ENCODE measurements at places on chromosomes 2 and 18.

- no peak for DNase-seq
Measured at GRCh38 chr2:10331702-10332401, 29.1 kb downstream of the HPCAL1 start.

- DNase-seq: no peak
Measured at GRCh38 chr2:181882246-181883020, 9.1 kb upstream of the ITPRID2 start.

- DNase-seq: no peak
Measured at GRCh38 chr2:227360351-227360750, 18.8 kb downstream of the TM4SF20 start.

DNA sequence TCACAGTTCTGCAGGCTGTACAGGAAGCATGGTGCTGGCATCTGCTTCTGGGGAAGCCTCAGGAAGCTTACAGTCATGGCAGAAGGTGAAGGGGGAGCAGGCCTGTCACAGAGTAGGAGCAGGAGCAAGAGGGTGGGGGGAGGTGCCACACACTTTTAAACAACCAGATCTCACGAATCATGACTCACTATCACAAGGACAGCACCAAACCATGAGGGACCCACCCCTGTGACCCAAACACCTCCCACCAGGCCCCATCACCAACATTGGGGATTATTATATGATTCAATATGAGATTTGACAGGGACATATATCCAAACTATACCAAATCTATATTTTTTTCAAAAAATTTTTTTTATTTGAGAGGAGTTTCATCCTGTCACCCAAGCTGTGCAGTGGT lies 51.0 kb upstream of the GLS start:
- no peak for DNase-seq

GRCh38 chr2:74458938-74459363 lies 713 bp downstream of the WBP1 start:
- DNase-seq: no peak

DNA sequence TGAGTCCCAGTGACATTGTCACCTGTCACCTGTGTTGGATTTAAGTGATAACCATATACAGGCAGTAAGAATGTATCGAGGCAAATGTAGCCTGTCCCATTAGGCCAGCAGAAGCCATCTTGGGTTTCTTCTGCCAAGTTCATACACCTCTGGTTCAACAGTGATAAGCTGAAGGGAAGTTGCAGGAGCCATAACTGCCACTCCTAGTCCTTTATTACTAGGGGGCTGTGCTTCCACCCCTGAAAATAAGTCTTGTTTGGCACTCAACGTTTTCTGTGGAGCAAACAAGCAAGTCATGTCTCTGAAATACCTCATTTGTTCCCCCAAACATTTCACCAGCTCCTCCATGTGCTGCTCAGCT lies 58.1 kb upstream of the ALPP start:
- DNase-seq: no peak

- DNase-seq: no peak
Measured at GRCh38 chr2:136235546-136235945, 117.6 kb upstream of the CXCR4 start.

- DNase-seq: no peak
Measured at GRCh38 chr18:56902653-56903052, 244.2 kb upstream of the BOD1L2 start.

GRCh38 chr2:109059474-109060165 lies 69.4 kb upstream of the SH3RF3 start:
- no peak for DNase-seq

DNA sequence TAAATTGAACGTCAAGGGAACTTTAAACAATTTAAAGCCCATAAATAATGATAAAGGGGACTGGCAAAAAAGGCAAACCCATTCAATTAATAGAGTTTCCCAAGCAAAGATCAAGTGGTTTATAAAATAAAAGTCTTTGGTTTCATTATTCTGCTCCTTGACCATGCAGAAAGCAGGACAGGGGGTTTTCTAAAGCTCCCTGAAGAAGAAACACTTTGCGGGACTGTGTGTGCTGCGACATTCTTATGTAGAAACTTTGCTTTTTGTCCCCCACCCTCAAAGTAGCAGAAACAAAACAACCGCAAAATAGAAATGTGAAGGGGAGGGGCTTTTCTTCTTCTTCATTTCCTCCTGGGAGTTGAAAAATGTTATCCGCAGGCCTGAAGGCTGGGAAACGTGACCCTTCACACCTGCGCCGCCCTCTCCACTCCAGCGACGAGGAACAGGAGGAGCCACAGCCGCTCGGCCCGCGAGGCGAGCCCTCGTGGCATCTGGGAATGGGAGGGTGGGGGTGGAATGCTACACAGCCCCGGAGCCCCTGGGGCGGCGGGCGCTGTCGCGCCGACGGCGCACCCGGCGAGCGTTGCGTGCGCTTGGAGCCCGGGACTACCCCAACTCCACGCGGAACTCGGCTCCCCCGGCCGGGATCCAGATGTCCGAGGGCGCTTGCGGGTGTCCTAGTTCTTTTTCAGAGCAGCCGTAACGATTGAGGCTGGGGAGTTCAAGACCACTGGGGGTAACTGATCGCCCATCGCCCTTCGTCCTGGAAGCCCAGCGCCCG lies 4.3 kb upstream of the GBX2 start:
- no peak for DNase-seq

DNA sequence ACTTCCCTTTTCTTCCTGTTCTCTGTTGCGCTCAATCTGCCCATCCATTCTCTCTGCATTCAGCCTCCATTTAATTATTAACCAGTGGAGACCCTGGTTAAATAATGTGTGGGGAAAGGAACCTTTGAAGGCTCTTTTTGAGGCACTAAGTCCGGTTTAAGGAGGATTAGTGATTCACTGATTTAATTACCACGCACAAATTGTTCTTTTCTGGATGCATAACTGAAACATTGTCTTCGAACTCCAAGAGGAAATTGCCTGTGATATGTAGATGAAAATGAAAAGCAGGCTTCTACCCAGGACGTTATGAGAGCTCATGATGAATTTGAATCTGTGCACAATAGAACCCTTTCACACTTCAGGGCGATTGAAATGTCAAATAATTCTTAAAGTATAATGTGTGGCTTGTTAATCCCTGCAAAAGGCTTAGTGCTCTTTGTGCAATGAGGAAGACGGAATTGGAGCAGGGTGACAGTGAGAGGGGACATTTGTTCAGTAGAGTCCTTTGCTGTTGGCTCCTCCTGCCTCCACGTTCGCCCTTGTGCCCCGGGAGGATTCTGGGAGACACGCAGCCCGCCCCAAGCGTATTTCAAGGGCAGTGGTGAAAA lies 51.1 kb upstream of the ZNF236 start:
- DNase-seq: no peak

DNA sequence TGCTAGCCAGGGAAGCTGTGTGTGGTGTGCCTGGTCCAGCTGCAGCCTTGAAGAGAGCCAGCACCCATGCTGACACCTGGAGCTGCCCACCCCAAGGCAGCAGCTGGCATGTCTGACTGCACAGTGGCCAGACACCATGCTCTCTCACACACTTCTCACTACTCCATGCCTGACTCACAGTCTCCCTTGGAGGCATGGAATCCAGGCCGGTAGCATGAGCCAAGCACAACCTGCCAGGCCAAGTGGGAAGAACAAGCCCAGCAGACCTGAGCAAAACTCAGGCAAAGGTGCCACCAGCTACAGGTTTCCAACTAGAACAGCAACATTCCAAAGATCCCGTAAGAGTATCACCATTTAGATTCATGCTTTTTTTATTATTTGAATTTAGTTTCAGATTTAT lies 625.3 kb upstream of the LRRTM4 start:
- no peak for DNase-seq

DNA sequence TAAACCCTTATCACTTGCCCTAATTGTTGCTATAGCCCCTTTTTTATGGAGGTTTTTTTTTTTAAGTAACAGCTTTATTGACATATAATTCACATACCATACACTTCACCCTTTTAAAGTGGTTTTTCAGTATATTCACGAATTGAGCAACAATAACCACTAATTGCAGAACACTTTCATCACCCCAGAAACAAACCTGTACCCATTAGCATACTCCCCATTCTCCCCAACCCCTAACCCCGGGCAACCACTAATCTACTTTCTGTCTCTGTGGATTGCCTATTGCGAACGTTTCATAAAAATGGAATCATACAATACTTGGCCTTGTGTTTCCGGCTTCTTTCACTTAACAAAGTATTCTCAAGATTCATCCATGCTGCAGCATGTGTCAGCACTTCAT lies 213.6 kb downstream of the ATAD2B start:
- DNase-seq: no peak

GRCh38 chr2:20961858-20962257 lies 82.0 kb downstream of the APOB start:
- no peak for DNase-seq

- no peak for DNase-seq
Measured at GRCh38 chr18:22115573-22115972, 53.8 kb upstream of the GATA6 start.

- no peak for DNase-seq
Measured at GRCh38 chr18:4399929-4400328, 55.2 kb downstream of the DLGAP1 start.

DNA sequence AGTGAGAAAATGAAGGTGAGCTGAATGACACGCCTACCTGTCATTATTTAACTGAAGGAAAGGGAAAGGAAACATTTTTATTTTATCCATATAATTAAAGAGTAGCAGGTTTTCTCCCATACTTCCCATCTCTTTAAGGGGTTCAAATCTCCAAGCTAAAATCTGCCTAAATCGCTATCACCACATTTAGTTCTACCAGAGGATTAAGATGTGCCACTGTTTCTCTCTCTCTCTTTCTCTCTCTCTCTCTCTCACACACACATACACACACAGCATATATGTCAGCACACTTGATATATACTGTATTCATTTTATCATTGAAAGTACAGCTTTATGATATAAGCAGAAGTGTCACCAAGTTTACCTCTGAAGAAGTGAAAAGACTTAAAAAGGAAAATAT lies 3.1 kb downstream of the WIPF1 start:
- DNase-seq: no peak

GRCh38 chr2:46888421-46888952 lies 27.1 kb downstream of the MCFD2 start:
- DNase-seq: no peak

- no peak for DNase-seq
Measured at GRCh38 chr2:129760669-129761068, 218.8 kb upstream of the RAB6C start.

DNA sequence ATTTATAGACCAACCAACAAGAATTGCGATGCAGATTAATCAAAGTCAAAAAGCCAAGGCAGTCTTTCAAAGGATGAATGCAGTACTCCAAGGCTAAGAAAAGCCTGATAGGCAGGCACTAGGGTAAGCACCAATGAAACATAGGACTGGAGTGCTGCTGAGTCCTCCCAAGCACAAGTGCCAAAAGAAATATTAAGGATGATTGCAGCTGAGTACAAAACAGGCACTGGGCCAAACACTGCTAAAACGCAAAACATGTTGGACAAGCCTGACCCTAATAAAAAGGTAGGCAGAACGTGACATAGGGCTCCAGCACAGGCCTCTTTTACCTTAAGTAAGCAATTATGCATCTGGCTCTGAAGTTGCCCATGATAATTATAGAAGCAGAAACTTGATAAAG lies 160.1 kb upstream of the LRP1B start:
- DNase-seq: peak; percentile 25

- DNase-seq: peak; percentile 65
Measured at GRCh38 chr18:48676756-48677368, 138.0 kb downstream of the CTIF start.

DNA sequence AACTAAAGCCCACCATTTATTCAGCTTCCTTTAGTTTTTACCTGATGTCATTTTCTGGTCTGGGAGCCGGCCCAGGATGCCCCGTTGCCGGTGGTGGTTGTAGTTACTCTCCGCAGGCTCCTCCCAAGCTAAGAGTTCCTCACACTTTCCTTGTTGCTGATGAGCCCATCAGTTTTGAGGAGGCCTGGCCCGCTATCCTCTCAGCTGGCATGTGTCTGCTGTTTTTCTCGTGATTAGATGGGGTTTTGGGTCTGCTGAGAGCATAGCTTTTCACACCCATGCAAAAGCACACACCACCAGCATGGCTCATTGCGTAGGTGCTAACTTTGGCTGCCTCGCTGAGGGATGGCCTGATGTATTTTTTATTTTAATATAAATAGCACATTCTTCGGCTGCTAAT lies 72.1 kb downstream of the PSMG2 start:
- no peak for DNase-seq

DNA sequence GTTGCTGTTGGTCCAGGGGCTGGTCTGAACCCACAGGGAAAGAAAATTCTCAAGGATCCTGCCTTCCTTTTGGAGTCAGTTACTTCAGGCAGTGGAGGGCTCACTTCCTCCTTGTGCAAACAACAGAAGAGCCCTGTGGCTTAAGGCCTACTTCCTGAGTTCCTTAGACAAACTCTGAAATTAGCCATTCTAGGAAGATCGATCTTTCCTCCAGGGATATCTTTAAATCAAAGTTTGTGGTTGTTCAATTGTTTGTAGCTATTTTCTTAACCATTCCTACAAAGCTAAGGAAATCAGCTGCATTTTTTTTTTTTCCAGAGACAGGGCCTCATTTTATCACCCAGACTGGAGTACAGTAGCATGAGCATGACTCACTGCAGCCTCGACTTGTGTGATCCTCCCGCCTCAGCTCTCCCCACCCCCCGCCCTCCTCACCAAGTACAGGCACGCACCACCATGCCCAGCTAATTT lies 156.0 kb downstream of the TANC1 start:
- DNase-seq: no peak

GRCh38 chr2:190482451-190482850 lies 52.1 kb downstream of the NEMP2 start:
- no peak for DNase-seq

- DNase-seq: no peak
Measured at GRCh38 chr2:164203131-164203530, 418.2 kb downstream of the GRB14 start.

GRCh38 chr2:237354892-237355291 lies 59.1 kb downstream of the COL6A3 start:
- DNase-seq: no peak

GRCh38 chr2:196337208-196337953 lies 166.0 kb upstream of the STK17B start:
- DNase-seq: peak; percentile 46

GRCh38 chr18:2985628-2986027 lies 27.3 kb downstream of the LPIN2 start:
- DNase-seq: no peak

DNA sequence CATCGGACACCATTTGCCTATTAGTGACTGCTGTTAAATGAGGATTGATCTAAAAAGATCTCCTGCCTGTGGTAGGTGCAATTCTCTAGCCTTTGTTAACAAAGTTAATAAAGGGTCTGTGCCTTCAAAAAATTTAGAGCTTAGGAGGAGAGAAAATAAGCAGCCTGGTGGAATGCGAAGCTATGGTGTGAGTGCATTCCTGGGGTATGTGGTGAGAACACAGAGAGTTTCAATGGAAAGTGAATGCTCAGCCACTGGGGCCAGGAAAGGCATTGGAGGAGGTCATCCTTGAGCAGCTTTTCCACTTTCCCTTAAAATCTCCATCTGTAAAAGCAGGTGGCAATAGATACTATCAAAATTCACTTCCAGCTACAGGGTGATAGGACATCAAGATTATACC lies 331.2 kb upstream of the LRATD1 start:
- DNase-seq: no peak

GRCh38 chr18:2881088-2881839 lies 34.5 kb downstream of the EMILIN2 start:
- DNase-seq: no peak

- DNase-seq: no peak
Measured at GRCh38 chr2:9549420-9549819, 6.2 kb downstream of the ADAM17 start.

All from NCI-H748 treated with DMSO at 0.1 percent for 48 hours (cell line).